ENCODE measurements at places on chromosomes 5 and 9.

DNA sequence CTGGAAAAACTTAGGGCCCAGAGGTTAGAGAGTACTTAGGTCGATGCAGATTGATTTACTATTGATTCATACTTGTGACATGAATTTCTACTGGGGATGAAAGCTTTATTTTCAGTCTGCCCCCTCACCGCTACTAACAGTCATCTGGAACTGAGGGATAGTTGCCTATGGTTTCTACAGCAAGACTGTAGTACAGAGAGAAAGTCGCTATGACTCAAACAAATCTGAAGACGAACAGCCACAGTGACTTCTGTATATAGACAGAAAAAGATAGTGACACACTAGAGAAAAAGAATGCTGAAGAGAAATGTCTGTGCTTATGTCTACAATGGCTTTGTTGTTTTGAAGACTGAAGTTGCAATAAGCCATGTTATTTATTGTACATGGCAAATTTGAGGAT, 17.3 kb downstream of the OR13D1 start:
- DNase-seq: no peak

DNA sequence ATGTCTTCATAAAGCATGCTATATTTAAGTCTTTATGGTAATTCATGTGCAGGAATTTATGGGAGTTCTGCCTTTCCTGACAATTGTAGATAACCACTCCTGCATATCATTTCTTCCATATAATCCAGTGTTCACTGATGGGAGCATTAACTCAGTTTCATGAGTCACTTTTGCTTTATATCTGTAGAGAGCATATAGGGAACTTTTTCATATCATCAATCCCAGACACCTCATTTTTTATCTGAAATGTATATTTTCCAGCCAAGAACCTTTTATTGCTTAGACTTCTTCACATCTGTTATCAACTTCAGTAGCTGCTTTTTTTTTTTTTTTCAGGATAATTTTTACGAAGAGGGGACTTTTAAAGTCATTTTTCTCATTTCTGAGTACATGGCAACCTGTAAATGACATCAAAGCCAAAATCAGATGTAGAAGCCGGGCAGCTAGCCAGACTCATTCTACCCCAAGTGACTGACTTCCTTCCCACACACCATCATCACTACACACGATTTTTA, 41.1 kb downstream of the NFX1 start:
- DNase-seq: no peak

DNA sequence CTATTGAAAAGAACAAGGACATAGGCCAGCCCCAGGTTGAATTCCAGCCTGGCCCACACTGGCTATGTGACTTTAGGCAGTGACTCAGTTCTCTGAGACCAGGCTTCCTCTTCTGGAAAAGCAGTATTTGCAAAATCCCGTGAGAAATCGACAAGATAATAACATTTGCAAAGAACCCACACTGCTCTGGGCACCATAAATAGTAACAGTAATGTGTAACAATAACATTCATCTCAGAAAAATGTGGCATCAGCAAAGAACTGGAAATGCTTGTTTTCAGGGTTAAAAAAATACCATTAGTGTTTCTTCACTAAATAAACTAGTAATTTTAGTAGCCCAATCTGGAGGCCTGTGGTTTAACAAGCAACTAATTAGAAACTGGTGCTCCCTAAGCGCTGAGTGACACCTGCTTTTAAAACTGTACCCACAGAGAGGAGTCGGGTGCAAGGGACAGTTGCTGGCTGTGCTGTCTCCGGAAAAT, 148.4 kb downstream of the TTLL11 start:
- no peak for DNase-seq

GRCh38 chr5:137688210-137688840, 47.6 kb downstream of the KLHL3 start:
- DNase-seq: no peak

DNA sequence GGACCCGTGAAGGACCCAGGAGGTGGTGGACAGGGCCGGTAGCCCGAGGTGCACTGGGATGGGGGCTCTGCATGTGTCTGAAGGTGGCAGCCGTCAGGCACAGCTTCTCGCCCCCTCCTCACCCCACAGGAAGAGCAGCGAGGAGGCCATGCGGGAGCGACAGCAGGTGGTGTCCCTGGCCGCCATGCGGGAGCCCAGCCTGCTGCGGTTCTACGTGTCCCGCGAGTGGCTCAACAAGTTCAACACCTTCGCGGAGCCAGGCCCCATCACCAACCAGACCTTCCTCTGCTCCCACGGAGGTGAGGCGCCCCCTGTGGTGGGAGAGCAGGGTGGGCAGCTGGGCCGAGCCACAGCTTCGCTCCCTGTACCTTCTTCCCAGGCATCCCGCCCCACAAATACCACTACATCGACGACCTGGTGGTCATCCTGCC, 39.9 kb downstream of the USP20 start:
- DNase-seq: no peak

DNA sequence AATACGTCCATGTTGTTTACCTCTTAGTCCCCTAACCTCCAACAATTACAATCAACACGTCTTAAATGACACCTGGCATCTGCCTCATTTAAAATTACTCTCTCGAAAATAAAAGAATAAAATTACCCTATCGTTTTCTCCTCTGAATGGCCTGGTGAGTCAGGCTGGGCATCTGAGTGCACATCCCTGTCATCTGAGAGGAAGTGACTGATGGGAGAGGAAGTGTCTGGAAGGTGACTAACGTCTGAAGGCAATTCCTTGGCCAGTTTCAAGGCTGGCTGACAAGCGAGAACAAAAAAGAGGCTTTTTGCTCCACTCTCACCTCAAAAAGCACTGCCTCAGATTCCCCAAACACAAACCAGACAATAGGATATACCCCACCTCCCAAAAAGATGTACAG, 57.7 kb downstream of the MAPKAP1 start:
- DNase-seq: peak; percentile 7

- DNase-seq: no peak
These were observed 2.3 kb upstream of the CPLX2 start for GRCh38 chr5:175868996-175869638.
